ENCODE measurements at places on chromosomes 12 and 14.

GRCh38 chr14:68977718-68978171 is 1.4 kb downstream of the ACTN1 start:
- DNase-seq: peak; percentile 38

GRCh38 chr12:118307069-118307954 is 65.4 kb downstream of the TAOK3 start:
- DNase-seq: no peak

DNA sequence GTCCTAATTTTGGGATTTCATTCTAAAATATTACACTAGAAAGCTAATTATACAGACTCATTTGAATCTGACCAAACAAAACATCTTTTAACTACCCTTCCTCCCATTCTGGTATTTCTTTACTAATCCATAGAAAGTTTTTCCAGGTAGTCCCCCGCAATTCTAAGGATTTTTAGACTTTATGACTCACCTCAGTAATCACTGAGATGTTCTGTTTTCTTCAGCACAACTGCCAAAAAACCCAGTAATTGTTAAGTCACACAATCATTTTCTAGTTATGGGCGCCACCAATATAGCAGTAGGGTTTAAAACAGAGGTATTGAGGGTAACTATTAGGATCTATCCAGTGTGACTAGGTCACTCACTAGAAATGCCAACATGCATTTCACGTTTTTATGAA is 1.6 kb upstream of the ARID4A start:
- no peak for DNase-seq

- DNase-seq: no peak
Measured at GRCh38 chr12:130768120-130768519, 52.0 kb upstream of the RIMBP2 start.

- no peak for DNase-seq
Measured at GRCh38 chr12:48034835-48035805, 30.8 kb upstream of the COL2A1 start.

- no peak for DNase-seq
Measured at GRCh38 chr14:72888636-72889201, 5.2 kb downstream of the DPF3 start.

GRCh38 chr14:90795744-90796143 is 20.5 kb downstream of the TTC7B start:
- DNase-seq: no peak

GRCh38 chr12:113844495-113845210 is 121.5 kb downstream of the RBM19 start:
- DNase-seq: no peak

DNA sequence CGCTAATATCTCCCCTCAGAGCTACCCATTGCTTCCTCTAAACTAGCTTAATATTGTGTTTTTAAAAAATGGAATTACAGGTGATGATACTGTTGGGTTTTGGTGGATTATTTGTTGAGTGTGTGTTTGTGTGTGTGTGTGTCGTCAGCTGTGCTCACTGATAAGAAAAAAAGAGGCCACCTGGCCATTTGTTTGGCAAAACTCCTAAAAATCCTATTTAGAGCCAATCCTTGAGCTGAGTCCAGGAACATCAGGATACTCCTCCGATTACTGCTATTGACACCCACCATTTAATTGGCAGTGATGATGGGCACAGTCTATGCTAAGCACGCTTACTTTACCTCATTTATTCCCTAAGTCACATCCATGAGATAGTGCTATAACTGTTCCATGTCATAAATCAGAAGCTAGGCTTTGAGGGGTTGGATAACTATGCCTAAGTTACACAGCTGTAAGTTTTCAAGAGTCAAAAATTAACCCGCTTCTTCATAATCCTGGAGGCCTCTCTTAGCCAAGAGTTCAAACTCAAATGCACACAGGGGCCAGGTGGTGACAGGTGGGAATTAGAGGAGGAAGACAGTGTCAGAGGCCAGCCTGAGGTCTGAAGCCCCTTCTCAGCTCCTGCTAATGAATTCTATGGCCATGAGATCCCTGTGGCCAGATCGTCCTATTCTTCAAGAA is 1026.6 kb upstream of the TMEM132C start:
- DNase-seq: no peak

GRCh38 chr14:39145266-39145966 is 24.7 kb downstream of the TRAPPC6B start:
- DNase-seq: no peak

GRCh38 chr12:54217774-54218241 is 29.0 kb upstream of the SMUG1 start:
- DNase-seq: no peak

DNA sequence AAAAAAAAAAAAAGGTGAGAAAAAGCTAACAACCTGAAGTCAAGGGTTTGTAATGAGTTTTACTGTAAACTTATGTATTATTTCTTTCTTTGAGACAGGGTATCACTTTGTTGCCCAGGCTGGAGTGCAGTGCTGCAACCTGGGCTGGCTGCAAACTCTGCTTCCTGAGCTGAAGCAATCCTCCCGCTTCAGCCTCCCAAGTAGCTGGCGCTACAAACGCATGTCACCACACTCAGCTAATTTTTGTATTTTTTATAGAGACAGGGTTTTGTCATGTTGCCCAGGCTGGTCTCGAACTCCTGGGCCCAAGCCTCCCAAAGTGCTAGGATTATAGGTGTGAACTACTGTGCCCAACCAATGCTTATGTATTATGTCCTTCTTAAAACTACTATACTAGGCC is 9.2 kb downstream of the ATF7 start:
- DNase-seq: no peak

DNA sequence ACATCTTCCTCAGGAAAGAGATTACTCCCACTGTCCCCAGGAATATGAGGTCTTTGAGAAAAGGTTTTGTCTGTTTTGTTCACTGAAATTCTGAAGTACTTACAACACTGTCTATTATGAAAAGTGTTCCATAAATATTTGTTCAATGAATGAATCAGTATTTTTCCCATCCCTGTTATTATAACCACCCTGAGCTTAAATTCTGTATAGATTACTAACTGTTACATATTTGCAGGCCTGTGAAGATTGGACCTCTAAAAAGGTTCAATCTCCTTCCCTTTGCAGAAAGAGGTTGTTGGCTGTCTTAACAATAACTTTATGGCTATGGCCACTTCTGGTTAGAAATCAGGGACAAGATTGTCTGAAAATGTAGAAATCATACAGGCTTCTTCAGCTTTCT is 174.5 kb upstream of the NPAS3 start:
- DNase-seq: no peak

DNA sequence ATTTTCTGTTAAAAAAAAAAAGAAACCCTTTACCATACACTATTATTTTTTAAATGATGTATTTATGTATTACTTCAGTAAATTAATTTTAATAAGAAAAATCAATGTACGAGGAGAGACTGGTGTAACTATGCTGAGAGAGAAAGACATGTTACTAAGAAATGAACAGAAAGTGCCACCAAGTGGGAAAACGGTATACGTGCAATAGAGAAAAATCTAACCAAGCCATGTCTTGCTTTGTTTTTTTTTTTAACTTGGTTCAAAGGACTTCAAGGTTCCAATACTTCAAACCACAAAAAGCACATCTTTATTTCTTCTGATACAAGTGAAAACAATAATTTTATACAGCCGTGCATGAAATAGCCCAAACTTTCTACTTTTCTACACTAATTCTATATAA is 22.9 kb downstream of the NDUFA12 start:
- no peak for DNase-seq

DNA sequence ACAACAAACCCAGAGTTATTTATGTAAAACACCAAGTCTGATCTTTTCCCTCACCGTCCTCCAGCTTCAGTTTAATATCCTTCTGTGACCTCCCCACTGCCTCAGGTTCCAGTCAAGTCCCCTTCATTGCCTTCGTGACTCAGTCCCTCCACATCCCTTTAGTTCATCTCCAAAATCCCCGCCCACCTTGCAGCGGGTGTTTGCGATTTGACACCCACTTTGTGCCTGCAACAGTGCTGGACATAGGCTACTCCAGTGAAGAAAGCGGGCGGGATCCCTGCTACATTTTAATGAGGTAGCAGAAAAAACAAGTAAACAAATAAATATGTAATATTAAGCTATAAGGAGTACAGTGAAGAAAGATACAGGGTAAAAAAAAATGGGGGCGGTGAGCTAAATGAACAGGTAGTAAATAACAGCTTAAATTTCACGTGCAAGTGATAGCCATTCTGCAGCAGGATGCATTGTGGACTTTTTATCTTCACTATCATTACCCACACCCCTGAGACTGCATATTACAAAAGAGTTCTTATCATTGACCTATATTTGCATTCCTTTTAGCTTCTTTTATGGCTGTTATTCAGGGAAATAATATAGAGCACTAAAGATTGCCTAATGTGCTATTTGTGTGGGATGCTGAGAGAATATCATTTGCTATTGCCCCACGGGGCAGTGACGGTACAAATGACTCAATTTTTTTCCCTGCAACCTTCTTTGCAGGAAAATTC is 222.8 kb upstream of the NUDT4 start:
- no peak for DNase-seq

GRCh38 chr12:57389033-57389432 is 41.8 kb downstream of the R3HDM2 start:
- DNase-seq: no peak

DNA sequence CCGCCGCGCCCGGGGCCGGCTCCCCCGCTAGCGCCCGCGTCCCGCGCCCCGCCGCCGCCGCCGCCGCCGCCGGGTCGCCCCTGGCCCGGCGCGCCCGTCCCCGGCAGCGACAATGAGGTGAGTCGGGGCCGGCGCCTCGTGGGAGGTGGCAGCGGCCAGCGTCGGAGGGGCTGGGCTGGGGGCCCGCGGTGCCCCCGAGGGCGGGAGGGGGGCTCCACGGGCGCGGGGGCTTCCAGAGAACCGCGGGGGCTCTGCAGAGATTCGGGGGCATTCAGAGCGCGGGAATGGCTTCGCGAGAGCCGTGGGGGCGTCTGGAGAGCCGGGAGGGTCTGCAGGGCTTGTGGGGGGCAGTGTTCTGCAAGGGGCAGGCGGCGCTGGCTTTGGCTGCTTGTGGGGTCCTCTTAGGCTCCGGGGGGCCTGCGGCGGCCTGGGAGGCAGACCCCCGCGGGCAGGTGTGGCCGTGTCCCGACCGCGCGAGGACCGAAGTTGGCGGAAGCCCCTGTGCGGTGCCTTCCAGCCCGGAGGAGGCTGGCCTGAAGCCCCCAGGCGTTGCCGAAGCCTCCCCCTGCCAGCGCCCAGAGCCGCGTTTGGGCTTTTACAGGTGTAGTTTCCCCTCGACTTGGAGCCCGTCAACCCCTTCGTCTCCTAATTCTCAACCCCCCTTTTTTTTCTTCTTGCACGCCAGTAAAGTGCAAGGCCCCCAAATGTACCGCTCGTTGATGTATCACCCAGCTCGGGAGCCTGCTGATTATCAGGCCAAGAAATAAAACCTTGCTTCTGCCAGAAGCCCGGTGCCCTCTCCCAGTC is 93.1 kb upstream of the EVL start:
- no peak for DNase-seq

- DNase-seq: no peak
Measured at GRCh38 chr14:85533861-85534291, 3.9 kb downstream of the FLRT2 start.

- no peak for DNase-seq
Measured at GRCh38 chr14:92967346-92967926, 44.5 kb downstream of the CHGA start.

GRCh38 chr12:43444940-43445564 is 107.0 kb downstream of the ADAMTS20 start:
- peak; percentile 77 for DNase-seq

GRCh38 chr12:62642486-62642885 is 175.9 kb downstream of the MON2 start:
- no peak for DNase-seq

DNA sequence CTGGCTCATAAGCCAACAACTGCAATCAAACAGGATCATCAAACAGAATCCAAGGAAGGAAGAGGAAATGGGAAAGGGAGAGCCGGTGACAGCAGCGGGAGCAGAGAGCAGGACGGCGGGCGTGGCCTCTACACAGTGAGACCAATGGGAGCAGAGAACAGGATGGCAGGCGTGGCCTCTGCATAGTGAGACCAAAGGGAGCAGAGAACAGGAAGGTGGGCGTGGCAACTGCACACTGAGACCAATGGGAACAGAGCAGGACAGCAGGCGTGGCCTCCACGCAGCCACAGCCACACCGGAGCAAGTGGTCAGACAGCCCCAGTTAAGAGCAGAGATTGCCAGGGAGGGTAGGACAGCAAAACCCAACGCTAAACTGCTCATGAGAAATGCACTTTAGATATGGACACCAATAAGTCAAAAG is 16.4 kb downstream of the LRCOL1 start:
- DNase-seq: peak; percentile 100

Data from T47D (cell line).